Activated CD4-positive, alpha-beta T cell treated with anti-CD3 and anti-CD28 coated beads, Interleukin-2, amount 10 ng/mL, durations not matched to agents 24 days and 14 days (primary cell): ENCODE measurements at places on chromosomes 13 and 19.

- no peak for DNase-seq
Observed at GRCh38 chr19:8151767-8152035, 2.3 kb upstream of the FBN3 start.

DNA sequence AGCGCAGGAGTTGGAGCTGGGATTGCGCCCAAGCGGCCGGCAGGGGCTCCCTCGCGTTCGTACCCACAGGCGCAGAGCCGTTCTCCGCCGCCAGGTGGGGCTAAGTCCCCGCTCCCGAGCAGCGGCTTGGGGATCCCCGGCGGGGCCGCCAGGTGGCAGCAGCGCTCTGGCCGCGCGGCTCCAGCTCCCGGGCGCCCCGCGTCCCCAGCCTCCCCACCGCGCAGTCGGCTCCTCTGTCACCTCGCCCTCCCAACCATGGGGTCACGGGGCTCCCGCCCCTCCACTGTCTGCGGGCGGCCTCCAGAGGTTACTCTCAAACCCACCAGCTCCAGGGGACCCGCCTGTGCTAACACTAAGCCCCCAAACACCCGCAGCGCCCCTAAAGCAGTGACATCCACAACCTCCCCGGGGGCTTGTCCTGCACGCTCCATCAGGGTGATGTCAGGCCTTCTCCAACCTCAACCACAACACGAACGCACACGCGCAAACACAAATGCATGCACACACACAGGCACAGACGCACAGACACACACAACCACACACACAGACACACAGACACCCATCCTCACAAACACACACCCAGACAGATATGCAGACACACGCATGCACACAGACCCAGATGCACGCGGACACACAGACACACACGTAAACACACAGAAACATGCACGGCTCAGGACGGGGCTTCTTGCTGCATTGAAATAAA, 18.4 kb upstream of the KCTD15 start:
- peak; percentile 96 for DNase-seq

- DNase-seq = no peak
Observed at GRCh38 chr19:29308977-29309590, 96.1 kb upstream of the UQCRFS1 start.

GRCh38 chr13:43424412-43424811, 362.4 kb downstream of the ENOX1 start:
- DNase-seq = no peak

GRCh38 chr19:49953416-49953815, 7.6 kb downstream of the SIGLEC11 start:
- DNase-seq = no peak

- no peak for DNase-seq
Observed at GRCh38 chr13:34290661-34291060, 472.7 kb downstream of the RFC3 start.

- DNase-seq = no peak
Observed at GRCh38 chr13:36713887-36714286, 40.1 kb downstream of the SERTM1 start.

GRCh38 chr19:1609103-1609396, 3.8 kb upstream of the UQCR11 start:
- no peak for DNase-seq

DNA sequence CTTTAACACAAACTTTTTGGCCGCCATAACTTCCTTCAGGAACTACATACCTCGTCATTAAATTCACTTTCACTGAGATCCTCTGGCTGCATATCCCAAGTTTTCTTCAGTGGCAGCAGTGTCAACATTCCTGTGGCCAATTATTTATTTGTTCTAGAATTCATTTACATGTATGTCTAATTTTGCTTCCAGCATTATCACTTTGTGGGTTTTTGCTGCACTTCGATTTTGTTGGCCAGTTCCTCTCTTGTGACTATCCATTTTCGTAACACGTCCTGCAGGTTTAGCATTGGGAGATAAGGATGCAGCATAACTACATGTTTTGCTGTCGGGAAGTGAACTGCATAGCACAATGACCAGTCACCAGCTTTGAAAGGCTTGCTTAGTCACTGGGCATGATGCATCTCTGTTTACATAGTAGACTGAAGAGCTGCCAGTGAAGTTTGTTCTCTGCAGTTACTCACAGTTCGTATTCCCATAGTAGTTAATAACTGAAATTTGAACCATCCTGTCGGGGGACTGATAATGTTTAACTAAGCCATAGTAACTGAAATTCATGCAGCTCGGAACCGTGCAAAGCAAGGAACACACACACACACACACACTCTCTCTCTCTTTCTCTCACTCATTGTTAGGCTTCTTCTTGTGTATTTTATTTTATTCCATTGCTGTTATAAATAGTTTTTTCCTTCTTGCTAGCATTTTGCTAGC, 28.3 kb downstream of the ZNF507 start:
- no peak for DNase-seq

DNA sequence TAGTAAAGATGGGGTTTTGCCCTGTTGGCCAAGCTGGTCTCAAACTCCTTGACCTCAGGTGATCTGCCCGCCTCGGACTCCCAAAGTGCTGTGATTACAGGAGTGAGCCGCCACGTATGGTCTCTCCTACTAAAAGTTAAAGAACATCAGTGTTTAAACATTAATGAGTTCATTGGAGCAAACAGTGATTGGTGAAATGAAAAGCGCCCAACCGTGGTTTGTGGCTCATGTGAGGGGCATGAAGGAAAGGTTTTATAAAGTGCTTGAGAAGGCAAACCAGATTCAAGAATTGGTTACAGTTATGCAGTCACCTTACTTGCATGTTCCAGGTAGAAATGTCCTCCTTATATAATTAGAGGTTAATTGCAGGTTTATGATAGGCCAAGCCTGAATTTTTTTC, 109.5 kb downstream of the ZNF675 start:
- no peak for DNase-seq

- DNase-seq = no peak
Observed at GRCh38 chr13:67283637-67284036, 53.5 kb upstream of the PCDH9 start.

DNA sequence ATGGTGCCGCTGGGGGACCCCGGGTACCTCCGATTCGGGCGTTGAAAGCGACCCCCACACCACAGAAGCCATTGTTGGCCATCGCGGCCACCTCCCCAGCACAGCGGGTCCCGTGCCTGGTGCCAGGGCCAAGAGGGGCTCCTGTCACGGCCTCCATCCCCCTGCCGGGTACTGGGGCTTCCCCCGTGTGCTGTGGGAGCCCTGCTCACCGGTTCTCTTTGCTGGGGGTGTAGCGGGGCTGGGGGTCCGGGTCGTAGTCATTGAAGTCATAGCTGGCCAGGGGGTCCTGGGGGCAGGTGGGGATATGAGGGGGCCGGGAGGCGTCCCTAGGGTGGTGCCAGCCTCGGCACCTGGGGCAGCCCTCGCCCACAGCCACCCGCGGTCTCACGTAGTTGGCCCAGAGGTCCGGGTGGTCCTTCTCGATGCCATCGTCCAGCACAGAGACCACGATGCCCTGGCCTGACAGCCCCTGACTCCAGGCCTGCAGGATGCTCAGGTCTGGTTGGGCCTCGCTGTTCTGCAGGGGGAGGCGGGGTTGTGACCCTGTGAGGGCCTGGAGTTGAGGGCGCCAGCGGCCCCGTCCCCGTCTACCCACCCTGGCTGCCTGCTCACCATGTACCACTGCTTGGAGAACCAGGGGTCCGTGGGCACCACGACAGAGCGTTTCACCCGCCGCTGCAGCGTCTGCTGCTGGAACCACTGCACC, 2.4 kb downstream of the PCSK4 start:
- DNase-seq = no peak

DNA sequence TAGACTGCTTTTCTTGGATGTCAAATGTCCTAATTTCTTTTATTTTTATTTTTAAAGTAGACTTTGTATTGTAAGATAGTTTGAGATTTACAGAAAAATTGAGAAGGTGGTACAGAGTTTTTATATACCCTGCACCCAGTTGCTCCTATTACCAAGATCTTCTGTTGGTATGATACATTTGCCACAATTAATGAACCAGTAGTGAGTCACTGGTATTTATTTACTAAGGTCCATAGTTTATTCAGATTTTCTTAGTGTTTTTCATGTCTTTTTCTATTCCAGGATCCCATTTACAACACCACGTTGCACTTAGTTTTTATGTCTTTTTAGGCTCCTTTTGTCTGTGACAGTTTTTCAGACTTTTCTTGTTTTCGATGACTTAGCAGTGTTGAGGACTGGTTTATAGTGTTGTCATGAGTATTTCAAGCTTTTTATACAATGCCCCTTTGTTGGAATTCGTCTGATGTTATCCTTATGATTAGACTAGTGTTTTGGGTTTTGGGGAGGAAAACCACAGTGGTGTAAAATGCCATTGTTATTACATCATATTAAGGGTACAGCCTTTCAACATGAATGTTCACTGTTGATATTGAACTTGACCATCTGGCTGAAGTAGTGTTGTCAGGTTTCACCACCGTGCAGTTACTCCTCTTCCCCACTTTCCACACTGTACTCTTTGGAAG, 35.9 kb downstream of the COG3 start:
- DNase-seq = no peak

GRCh38 chr19:8399681-8400188, 9.6 kb downstream of the RAB11B start:
- no peak for DNase-seq

DNA sequence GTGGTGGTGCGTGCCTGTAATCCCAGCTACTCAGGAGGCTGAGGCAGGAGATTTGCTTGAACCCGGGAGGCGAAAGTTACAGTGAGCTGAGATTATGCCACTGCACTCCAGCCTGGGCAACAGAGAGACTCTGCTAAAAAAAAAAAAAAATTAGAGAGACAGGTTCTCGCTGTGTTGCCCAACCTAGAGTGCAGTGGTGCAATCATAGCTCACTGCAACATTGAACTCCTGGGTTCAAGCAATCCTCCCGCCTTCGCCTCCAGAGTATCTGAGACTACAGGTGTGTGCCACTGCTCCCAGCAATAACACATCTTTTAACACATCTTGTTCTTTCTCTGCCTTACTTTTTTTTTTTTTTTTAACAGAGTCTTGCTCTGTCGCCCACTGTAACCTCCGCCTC, 32.7 kb downstream of the CLEC17A start:
- no peak for DNase-seq
